Amniotic stem cell (primary cell): ENCODE measurements at places on chromosomes 11 and 22.

GRCh38 chr11:86063536-86063935, 5.3 kb downstream of the PICALM start:
- no peak for DNase-seq

- no peak for DNase-seq
Observed at GRCh38 chr11:117481885-117482284, 154.2 kb downstream of the CEP164 start.

DNA sequence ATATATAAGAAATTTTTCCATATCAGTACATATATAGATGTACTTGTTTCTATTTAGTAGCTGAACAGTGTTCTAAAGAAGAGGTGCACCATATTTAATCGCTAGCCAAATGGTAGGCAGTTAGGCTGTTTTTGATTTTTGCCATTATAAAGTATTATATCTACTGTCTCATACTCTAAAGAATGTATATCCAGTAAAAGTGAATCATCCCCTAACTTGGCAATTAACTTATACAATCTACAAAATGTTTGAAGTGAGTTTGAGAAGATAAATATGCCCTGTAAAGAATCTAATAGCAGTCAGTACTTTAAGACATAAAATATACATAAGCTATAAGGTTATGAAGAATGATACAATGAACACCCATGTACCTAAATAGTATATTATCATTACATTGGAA, 291.5 kb downstream of the SWAP70 start:
- no peak for DNase-seq

DNA sequence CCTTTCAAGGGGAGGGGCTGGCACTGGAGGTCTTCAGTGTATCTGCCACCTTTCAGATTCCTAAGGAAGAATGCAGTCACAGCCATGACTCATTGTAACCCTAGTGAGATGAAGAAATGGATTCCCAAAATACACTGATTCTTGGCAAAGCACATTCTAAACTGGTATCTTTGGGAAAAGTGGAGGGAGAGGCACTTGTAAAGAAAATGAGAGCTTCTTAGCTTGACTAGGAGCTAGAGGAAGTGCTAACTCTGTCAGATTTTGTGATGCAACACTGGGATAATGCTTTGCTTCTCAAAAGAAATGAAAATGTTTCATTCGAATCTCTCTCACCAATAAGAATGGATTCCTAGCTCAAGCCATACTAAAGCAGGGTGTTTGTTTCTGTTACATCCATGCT, 14.3 kb downstream of the NRIP3 start:
- no peak for DNase-seq

GRCh38 chr11:64559351-64560138, 31.5 kb upstream of the SLC22A12 start:
- no peak for DNase-seq

GRCh38 chr11:28965819-28966218, 857.6 kb downstream of the METTL15 start:
- no peak for DNase-seq

- no peak for DNase-seq
Observed at GRCh38 chr11:115515647-115516395, 11.6 kb upstream of the CADM1 start.

DNA sequence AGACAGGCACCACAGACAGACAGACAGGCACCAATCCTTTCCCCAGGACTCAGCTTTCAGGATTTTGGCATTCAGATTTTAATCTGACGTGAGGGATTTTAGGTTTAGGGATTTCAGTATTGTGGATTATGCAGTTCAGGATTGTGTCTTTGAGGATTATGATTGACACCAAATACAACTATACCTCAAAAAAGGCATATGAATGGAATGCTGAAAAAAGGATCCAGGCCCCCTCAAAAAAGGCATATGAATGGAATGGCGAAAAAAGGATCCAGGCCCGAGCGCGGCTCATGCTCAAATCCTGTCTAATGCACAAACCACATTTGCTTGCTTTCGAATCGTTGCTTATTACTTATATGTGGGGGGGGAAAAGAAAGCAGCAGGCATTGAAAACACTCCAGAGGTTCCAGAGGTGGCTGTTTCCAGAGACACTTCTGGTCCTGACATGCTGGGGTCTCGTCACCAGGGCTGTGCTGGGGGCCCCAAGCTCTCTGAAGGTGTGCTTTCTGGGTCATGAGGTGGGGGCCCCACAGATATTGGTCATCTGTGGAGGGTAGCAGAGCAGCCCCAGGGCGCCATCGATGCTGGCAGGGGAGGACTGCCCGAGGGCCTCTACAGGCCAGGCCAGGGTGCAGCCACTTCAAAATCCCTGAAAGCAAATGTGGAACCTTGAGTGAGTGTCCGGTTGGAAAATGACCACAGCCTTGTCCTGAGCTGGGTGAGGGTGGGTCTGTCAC, 16.8 kb upstream of the OSBPL5 start:
- DNase-seq, result no peak
